ENCODE measurements at places on chromosomes 7 and 10.

GRCh38 chr10:110462166-110463095 is 35.3 kb upstream of the DUSP5 start:
- no peak for DNase-seq

DNA sequence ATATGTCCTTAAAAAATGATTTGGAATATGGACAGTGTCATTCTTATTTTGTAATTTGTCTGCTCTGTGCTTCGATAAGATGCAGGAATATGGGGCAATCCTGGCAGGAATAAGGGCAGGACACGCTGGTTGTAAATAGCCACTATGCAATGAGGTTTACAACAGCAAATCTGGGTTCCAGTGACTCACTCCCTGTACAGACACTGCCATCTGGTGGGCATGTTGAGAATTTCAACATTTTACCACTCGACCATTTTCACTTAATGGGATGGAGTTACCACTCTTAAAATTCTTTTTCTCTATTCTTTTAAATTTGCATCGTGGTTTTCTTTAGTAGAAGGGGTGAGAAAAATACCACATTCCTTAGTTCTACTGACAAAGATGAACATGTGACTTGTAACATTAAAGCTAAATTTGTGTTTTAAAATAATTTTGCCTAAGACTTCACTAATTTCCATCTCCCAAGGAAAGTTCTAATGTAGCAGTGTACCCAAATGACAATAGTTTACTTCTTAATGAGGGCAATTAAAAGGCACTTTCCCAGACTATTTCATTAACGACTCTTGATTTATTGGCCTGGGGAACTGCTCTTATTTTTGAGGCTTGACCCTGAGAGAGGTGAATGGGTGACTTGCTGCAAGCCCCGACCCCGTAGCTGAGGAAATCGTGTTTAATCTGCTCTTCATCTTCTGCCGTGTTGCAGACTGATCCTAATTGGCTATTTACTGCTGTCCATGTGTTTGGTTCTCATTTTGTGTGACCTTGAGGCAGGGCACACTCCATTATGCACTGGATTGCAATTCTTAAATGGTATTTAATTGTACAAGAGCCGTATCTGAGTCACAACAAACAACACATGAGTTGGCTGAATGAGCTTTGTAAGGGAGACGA is 173.6 kb upstream of the IMMP2L start:
- peak; percentile 80 for DNase-seq

DNA sequence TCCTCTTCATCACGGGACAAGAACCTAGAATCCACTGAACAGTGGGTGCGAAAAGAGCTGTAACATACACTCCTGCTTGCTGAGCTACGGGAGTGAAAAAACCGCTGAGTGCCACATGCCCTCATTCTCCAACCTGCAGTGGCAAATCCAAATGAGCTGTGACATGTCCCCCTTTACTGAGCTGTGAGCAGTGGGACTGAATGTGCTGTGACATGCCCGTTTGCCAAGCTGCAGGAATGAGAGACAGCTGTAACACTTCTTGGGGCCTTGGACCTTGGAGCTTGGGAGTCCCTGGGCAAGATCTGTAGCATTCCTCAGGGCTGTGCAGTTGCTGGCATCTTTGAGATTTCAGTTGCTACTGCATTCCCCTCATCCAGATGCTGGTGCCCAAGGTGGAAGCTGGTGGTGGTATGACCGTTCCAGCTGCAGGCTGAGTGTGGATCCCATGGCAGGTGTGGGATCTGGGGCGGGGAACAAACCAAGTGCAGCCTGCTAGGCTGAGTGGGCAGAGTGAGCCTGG is 85.0 kb downstream of the TMEM106B start:
- no peak for DNase-seq

GRCh38 chr7:74149603-74150002 is 24.6 kb upstream of the EIF4H start:
- DNase-seq: no peak

GRCh38 chr10:113661332-113661731 is 2.5 kb downstream of the NRAP start:
- DNase-seq: no peak

All from NCI-H2081 (cell line).